ENCODE measurements at places on chromosomes 7 and 10.

- DNase-seq = no peak
These were observed 129.2 kb upstream of the HDAC9 start for GRCh38 chr7:18366394-18366793.

DNA sequence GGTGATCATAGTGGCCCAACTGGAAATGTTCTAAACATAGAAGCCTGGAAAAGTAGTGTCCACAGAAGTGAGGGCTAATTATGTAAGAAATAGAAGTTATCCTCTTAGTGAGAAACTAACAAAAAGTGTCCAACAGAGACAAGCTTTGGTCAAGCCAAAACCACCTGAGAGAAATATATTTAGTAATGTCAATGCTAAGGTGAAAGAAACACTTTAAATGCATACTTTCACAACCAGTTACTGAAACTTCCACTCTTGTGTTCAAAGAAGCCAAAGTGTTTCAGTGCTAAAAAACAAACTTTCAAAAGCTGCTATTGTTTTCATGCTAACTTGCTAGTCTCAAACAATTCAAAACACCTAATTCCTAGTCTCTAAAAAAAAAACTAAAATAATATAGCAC is 18.1 kb downstream of the RAB11FIP2 start:
- DNase-seq = no peak

GRCh38 chr10:119252051-119252465 is 44.7 kb downstream of the GRK5 start:
- no peak for DNase-seq

DNA sequence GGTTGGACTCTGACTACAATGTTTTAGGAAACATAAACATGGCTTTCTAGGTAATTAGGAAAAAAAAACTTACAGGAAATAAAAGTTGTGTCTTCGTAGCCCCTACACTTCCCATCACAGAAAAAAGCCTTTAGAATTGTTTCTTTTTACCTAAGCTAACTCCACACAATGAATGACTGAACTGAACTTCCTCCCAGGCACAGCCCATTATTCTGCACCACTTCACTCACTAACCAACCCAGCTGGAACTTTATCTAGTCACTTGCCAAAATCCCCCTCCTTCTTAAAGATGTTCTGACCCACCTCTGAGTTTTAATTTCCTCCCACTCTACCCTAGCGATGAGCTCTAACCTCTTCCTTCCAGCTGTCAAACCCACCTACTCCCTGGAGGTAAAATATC is 91.7 kb upstream of the MEOX2 start:
- DNase-seq = no peak

DNA sequence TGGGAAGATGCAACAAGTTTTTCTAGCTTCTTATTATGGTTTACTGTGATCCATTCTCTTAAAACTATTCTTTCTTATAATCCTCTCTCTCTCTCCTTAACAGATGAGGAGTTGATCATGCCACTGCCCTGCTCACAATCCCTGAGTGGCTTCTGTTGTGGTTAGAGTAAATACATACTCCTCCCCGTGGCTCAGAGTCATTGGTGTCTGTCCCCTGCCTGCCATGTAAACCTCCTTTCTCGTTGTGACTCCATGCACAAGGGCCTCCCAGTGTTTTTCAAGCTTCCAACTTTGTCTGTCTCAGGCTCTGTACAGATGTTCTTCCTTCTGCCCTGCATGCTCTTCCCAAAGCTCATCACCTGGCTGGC is 20.4 kb downstream of the CCNY start:
- DNase-seq = no peak

DNA sequence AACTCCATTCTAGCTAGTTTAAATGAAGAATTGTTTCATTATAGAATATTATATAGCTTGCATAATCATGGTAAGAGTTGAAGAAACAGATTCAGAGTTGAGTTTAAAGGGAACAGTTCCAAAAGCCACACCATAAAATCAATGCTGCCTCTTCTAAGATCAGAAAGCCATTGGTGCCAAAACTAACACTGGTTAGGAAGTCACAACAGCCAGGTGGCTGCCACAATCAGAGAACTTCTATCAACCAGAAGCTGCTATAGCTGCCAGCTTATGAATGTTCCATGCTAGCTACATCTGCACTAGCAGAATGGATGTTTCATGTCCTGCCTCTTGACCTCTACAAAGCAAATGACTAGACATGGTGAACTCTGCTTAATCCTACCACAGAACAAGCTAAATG is 583.1 kb upstream of the LRRN3 start:
- no peak for DNase-seq

All from neural crest cell (in vitro differentiated cells).